AML-193 (cell line): ENCODE measurements at places on chromosomes 6 and 20.

DNA sequence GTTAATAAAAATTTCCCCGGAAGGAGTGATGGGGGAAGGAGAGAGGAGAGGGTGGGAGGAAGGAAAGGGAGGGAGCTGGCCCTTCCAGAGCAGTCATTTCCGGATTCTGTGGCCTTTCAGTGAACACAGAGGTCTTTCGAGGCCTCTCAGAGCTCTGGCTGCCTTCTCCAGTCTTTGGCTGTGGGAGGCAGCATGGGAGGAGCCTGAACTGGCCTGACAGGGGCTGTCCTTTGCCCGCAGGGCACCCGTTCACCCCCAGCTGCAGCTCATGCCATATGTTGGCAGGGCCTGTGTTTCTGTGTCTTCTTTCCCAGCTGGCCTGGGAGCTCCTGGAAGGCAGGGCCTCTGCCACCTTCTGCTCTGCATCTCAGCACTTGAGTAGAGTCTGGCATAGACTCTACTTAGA, 95.5 kb downstream of the PPP1R14C start:
- DNase-seq = no peak

DNA sequence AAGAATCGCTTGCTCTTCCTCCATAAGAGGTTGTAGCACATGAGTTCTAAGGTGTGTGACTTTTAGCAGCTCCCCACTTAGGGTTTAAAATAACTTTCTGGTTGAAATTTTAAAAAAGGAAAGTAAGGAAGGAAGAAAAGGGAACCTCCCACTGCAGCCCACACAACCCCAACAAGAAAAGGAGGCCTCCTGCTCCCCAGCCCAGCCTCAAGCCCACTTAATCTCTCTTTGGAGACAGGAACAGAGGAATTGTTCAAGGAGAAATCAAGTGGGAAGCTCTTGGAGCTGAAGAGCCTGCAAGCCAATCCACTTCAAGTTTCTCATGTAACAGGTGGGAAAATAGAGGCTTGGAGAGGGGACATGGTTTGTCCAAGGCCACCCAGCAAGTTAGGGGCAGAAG, 39.1 kb upstream of the PREX1 start:
- DNase-seq = no peak

GRCh38 chr6:42304053-42304712, 86.5 kb upstream of the MRPS10 start:
- DNase-seq = no peak

DNA sequence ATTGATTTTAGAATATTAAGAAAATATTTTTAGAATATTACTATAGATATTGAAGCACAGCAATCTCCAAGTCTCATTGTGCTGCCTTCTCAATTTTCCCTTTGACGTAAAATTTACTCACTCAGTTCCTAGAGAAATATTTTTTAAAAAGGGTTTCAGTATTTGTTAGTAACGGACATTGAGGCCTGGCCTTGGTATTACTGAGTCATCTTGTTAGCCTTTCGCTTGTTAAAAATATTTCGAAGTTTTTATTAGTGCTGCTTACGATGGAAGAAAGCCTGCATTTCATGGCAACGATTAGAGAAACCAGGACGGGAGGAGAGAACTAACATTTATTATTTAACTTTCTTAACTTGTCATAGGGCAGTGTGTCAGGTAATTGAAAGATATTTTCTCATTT, 82.2 kb downstream of the TIAM2 start:
- no peak for DNase-seq

DNA sequence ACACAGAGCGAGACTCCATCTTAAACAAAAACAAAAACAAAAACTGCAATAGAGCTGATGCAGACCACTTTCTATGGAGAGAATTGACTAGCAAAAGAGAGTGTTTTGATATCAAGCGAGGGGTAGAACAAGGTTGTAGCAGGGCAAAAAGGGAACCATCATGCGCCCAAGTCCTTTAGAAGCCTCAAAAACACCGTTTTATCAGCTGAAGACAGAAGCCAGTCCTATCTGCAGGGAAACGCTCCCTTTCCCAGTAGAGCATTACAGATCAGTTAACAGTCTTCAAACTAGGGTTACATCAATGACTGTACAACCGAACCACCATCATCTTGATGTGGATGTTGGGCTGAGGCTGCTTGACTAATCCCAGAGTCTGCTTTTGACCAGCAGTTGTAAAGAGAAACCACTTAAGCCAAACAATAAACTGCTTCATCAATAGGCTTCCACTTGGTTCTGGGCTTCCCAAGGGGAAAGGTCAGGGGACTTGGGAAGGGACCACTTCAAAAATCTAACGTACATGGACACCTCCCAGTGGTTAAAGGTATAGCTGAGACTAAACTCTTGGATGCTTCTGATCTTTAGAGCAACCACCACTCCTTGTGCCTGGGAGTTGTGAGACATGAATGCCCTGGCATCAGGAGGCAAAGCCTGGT, 59.6 kb upstream of the SPDEF start:
- no peak for DNase-seq

DNA sequence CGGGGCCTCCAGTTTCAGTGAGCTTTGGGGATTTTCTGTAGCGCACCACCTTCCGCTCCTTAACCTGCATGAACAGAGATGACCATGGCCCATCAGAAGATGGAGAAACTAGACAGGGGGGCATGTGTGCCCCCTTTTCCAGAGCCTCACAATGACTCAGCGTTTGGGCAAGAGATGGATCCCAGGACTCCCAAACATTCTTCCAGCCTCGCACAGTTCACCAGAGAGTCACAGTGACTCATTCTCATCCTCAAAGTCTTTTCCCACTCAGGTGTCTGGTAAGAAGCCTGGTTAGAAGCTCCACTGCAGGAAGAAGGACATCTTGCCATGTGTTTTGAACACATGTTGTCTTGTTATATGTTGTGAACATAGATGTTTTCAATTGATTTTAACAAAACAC, 76.2 kb upstream of the FRMD1 start:
- no peak for DNase-seq

DNA sequence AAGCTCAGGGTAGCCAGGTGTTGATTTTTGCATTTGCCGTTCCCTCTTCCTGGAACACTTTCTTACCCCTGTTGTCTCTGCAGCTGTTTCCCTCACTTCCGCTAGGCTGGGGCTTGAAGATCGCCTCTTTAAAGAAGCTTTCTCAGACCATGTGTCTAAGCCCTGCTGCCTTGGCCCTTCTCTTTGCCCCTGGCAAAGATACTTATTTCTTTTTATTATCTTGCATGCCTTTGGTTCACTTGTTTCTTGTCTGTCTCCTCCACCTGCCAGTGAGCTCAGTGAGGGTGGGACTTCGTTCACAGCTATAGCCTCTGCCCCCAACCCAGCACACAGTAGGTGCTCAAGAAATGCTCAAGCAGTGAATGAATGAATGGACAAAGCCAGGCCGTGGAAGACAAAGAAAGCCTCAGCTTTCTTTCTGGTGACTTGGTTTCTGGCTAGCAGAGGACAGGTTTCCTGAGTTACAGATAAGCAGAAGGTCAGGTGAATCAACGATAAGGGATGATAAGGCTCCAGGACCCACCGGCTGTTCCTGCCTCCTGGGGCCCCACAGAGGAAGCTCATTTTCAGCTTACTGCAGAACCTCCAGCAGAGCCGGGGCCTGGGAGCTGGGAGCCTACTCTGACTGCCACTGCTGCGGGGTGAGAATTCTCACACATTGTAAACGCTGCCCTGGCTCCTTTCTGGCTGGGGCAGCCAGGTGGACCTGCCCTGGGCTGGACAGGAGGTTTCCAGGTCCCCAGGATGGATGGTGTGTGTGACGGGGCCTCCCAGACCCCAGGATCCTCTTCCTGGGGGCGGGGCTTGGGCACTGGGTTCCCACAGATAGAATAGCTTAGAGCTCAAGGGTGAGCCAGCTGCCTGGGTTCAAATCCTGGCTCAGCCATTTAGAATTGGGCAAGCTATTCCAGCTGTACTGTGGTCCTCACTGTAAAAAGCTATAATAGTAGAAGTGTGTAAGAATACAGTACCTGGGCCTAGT, 29.8 kb downstream of the SNAI1 start:
- DNase-seq = no peak

DNA sequence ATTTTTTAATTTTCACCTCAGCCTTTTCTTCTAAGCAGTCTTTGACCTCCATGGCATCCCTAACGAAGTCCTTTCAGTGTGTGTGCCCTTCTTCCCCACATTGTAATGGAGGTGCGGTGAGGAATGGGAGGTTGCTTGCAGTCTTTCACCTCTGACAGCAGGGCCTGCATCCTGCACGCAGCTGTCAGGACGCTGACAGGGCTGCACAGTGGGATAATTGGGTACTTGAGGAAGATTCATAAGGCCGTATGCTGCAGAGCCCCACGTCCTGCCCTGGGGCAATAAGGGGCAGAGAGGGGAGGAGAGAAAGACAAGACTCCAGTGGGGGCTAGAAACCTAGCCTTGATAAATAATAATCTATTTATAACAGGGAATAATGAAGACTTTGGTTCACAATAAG, 184.7 kb downstream of the SAMD5 start:
- DNase-seq = no peak

- no peak for DNase-seq
Measured at GRCh38 chr6:170269846-170270541, 20.9 kb downstream of the DLL1 start.

- DNase-seq = peak; percentile 14
Measured at GRCh38 chr6:33000055-33000454, 9.3 kb downstream of the HLA-DOA start.

GRCh38 chr20:15248618-15249395, 911.4 kb upstream of the FLRT3 start:
- no peak for DNase-seq

GRCh38 chr6:151443454-151443853, 8.5 kb downstream of the RMND1 start:
- DNase-seq = no peak

- no peak for DNase-seq
Measured at GRCh38 chr6:128017288-128017687, 116.4 kb upstream of the THEMIS start.

- no peak for DNase-seq
Measured at GRCh38 chr6:6455272-6455671, 133.2 kb upstream of the LY86 start.

DNA sequence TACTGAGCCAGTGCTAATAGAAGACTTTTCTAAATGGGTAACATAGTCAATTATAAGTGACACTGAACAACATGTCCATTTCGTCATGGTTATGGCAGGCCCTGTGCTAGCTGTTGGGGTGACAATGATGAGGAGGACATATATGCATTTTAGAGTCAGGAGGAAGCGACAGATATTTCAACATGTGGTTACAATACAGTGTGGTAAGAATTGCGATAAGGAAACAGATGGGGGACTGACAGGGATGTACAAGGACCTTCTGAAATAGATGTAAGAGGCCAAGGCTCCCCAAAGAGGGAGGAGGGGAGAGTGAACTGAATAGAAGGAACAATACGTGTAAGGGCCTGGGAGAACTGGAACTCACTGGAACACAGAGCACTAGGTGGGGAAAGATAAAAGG, 11.7 kb downstream of the MMP24 start:
- peak; percentile 98 for DNase-seq

DNA sequence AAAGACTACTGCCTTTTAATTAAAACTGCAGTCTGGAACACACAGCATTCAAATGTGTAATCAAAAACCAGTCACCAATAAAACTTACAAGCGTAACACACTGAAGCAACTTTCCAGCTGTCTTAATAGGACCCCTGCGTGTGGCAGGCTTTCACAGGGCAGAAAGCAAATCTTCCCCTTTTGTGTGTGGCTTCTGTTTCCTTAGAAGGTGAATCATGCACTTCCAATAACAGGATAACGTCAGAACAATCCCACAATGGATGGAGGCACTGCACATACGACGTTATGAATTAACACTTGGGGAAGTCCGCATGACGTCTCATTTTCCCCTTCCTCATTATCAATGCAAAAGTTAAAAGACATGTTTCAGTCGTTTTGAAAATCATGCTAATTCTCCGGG, 44.8 kb downstream of the INSM1 start:
- DNase-seq = no peak

DNA sequence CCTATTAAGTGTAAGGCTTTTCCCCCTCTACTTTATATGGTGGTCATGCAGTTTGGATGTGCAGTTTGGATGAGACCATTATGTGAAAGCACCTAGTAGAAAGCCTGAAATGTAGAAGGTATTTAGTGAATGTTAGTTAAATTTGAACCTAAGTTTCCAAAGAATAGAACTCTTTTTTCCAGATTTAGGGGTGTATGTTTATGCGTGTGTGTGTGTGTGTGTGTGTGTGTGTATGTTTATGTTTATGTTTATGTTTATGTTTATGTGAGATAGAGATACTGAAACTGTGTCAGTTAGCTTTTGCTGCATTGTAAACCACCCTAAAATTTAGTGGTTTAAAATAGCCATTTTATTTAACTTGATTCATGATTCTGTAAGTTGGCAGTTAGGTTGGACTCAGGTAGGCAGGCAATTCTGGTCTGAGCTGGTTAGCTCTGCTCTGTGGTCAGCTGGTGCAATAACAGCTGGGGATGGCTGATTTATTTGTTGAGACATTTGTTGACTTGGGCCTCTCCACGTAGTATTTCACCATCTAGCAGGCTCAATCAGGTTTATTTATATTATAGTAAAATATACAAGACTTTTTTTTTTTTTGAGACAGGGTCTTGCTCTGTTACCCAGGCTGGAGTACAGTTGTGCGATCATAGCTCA, 54.0 kb downstream of the STK4 start:
- DNase-seq = no peak

DNA sequence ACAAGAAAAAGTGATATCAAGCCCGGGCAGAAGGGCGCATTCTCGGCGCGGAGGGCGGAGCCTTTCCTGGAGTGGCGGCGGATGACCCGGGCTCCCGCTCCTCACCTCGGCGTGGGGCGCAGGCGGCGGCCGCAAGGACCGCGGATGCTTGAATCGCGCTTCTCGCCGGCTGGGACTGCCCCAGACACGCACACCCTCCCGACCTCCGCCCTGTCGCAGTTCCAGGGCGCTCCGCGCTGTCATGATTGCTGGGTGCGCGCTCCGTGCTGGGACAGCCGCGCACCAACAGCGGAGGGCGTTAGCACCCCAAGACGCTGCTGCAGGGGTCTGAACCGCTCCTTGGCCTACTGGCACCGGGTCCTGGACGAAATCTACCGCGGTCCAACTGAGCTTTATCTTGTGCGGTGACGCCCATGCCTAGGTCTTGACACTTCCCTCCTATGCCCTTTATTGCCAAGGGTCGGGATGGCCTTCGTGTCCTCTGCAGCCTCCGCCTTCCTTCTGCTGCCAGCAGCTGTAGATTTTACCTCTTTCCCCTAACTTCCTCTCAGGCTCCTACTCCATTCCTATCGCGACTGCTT, 43.3 kb downstream of the IRAK1BP1 start:
- no peak for DNase-seq

DNA sequence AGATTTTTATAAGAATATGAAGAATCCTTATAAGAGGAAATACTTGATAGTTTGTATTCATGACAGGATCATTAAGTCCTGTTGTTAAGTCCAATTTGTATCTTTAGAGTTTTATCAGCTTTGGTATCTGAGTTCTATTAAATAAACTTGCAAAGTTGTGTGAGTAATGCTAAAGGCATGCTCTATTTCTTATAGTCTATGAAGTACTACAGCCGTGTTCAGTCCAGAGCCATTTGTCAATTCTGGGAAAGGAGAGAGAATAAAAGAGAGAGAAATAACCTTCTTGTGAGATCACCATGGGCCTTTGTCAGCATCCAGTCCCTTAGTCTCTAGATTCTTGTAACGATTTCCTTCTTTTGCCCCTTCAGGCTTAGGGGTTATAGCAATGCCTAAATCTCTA, 181.2 kb upstream of the POU3F2 start:
- DNase-seq = no peak
